Stimulated activated CD4-positive, alpha-beta T cell treated with anti-CD3 and anti-CD28 coated beads, Interleukin-12 subunit alpha, Interleukin-12 subunit beta, amount 100 ng/mL, for 48 hours (primary cell): ENCODE measurements at places on chromosomes 16 and 17.

DNA sequence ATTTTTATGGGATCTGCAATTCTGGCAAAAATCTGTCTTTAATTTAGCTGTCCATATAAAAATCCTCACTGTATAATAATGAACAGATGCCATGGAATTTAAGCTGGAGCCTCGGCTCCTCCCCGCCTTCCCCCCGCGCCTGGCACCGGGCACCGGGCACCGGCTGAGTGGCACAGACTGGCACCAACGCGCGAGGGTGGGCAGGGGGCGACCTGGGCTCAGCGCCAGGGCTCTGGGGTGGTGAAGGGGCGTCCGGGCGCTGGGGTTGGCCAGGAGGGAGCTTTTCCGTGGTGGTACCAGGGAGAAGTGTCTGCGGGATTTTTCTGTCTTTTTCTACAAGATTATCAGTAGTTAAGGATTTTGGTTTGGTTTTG is 9.1 kb downstream of the NEUROD2 start:
- DNase-seq: no peak

DNA sequence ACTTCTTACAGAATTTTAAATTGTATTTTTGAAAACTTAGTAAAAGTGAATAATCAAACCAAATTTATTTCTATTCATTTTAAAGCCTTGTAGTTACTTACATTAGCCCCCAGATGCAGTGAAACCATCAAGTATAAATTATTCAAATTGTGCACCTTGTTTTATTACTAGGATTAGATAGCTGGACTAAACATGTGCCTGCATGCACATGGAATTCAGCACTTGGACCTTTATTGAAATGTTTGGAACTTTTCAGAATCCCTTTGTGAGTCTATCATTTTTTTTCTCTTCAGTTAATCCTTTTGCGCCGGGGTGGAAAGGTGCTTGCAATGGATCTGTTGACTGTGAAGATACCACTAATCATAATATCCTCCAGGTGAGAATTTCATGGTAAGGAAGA is 4.7 kb downstream of the ZPBP2 start:
- no peak for DNase-seq

GRCh38 chr16:74738816-74739215 is 35.8 kb downstream of the FA2H start:
- no peak for DNase-seq

DNA sequence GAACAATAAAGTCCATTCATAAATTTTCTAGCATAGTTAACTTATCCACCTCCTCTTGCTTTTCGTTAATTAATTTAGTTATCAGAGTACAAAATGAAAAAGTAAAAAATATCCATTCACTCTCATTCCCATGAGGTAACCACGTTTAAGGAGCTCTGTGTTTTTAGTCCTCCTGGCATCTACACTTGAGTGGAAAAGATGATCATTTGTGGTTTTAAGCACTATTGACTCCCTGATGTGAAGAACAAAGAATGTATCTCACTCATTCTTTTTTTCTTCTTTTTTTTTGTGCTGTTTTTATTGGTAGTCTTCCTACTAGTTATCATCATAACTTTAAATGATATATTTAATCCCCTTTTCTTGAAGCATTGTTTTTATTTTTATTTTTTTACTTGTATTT is 26.1 kb downstream of the QPRT start:
- no peak for DNase-seq

DNA sequence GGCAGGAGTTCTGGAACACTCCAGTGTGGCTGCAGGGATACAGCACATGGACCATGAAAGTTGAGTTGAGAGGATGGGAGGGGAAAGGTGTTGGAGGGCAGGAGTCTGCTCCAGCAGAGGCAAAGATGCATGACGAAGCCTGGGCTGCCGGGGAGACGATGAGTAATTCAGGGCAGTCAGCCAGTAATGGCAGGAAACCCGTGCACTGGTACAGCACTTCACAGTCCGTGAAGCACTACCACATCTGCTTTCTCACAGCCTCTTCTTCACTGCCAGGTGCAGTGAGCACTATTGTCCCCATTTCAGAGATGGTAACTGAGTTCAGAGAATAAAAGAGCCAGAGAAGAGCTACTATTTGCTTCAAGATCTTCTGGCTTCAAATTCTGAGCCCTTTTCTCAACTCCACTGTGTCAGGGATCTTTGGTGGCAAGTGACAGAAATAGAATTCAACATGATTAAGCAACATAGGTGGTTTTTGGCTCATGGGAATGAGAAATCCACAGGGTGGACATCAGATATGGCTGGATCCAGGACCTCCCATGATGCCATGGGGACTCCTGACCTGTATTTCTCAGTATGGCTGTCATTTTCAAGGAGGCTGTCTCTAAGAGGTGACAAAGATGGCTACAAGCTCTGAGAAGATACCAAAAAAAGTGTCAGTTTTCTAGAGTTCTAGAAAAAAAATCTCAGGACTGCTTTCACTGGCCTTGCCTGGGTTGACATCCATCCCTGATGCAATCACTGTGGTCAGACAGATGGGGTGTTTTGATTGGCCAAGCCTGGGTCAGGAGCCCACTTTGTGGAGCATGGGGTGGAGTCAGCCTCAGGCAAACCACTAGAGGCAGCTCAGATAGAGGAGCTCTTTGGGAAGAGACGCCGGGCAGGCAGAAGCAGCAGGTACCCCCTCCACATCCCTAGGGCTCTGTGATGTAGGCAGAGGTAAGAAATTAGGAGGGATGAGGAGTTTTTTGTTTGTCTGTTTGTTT is 24.7 kb downstream of the IL21R start:
- peak; percentile 72 for DNase-seq

GRCh38 chr17:9287306-9287705 is 266.0 kb downstream of the NTN1 start:
- DNase-seq: no peak

GRCh38 chr16:4723071-4723767 is 10.9 kb downstream of the ANKS3 start:
- DNase-seq: no peak

GRCh38 chr16:51761001-51761400 is 609.9 kb upstream of the SALL1 start:
- no peak for DNase-seq

GRCh38 chr16:72957303-72958277 is 90.3 kb downstream of the ZFHX3 start:
- no peak for DNase-seq

DNA sequence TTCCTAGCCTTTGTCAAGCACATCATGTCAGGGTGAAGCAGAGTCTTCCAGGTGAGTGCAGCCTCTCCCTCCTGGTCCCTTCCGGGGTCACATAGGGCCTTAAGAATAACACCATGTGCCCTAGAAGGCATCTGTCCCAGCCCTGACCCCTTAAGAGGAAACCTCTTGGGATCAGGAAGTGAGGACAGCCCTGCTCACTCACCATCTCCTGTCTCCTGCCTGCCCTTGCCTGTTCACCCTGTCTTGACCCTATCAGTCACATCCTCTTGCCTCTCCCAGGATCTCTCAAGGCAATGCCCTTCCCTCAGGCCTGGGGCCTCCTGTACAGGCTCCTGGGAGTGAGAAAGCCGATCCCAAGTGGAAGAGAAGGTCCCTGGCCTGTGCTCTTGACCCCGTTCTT is 13.9 kb downstream of the MYL4 start:
- no peak for DNase-seq
